ENCODE measurements at places on chromosomes 2 and 18. TPM values are rescaled to one million over a fixed set of nuclear protein-coding genes. Genes with fewer than 3 reads are reported as not detected.

Gene UGT1A3
- total RNA-seq = not detected

Gene CNPPD1
- total RNA-seq = 20.2 TPM

Gene NMUR1
- not detected for total RNA-seq

Gene ALK
- not detected for total RNA-seq

Gene TFPI
- 86.5 TPM for total RNA-seq

Gene LOXL3
- total RNA-seq = 7.3 TPM

Gene CCDC85A
- total RNA-seq = 0.43 TPM

Gene DES
- total RNA-seq = 165 TPM

Gene AQP12B
- total RNA-seq = not detected

Gene SCN9A
- 3.0 TPM for total RNA-seq

Gene PDE11A
- not detected for total RNA-seq

Gene TMEM17
- total RNA-seq = 1.1 TPM
